ENCODE measurements at places on chromosomes 5 and 9.
A peak's percentile ranks its signal among the peaks of the same experiment; 100 is the strongest.

DNA sequence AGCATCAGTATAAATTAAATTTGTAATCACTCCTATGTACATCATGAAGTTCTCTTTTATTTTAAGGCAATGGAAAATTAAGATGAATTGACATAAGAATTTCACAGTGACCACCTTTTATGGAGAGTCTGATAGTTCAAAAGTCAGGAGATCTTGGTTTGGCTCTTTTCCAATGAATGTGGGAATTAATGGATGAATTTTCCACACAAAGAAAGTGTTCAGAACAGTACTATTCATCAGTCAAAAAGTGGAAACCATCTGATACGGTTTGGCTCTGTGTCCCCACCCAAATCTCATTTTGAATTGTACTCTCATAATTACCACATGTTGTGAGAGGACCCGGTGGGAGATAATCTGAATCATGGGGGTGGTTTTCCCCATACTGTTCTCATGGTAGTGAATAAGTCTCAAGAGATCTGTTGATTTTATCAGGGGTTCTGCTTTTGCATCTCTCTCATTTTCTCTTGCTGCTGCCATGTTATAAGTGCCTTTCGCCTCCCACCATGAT, 24.5 kb downstream of the CCDC125 start:
- DNase-seq: no peak

DNA sequence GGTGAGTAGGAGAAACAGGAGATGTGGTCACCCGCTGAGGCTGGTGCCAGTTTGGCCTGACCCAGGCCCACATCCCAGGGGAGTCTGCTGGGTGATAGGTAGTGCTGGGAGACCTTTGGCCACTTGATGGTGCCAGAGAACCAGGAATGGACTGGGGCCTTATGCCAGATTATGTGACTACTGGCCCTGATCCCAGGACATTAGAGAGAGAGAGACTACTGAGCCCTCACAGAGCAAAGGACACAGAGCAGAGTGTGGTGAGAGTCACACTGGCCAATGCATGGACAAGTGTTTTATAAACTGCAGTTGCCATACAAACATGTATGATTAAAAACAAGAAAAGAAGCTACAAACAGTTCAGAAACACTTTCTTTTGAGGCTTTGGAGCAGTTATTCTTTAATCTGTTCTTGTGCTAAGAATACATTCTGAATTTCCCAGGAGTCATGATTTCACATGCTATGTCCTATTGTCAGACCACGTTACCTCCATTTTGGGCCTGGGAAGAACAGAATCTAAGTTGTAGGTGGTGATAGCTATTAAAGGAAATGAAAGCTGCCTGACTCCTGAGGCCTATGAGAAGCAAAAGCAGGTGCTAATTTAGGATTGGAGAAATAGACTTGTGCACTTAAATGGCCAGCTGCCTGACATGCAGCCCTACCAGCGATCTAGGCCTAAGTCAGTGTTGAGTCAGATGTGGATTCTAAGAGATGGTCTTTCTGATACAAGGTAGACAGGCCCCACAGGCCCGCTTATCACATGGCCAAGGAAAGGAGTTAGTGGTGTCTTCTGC, 32.6 kb upstream of the TMOD1 start:
- DNase-seq: peak; percentile 87

DNA sequence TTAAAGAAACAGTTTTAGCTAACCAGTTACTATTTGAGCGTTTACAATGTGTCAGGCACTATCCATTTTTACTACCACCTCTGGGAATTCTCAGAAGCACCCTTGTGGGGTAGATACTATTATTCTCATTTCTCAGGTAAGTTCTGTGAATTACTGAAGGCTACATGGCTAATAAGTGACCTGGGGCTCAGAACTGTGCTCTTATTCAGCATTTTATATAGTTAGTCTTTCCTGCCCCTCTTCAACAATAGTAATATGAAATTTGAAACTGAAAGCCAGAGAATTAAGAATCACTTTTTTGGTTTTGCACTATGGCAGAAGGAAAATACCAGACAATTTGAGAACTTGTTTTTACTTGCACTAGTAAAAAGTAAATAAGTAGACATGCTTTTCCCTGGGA, 11.8 kb downstream of the ELL2 start:
- no peak for DNase-seq

- no peak for DNase-seq
These were observed 35.8 kb downstream of the GSN start for GRCh38 chr9:121303456-121304451.

DNA sequence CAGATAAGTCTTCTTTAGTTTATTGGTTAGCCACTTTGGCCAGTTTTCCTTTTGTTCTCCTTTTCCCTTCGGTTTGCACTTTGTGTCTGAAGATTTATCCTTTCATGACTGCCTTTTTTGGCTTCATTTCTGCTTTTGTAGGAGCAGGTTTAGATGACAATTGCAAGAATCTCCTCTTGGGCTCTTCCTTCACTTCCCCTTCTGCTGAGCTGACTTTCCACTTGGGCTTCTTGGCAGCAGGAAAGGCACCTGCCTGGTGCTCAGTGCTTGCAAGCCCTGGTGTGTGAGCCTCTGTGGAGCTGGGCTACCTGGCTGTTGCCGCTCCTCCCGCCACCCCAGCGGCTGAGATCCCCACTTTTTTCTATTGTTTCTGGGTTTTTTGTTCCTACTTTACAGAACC, 7.3 kb downstream of the CCDC112 start:
- no peak for DNase-seq

DNA sequence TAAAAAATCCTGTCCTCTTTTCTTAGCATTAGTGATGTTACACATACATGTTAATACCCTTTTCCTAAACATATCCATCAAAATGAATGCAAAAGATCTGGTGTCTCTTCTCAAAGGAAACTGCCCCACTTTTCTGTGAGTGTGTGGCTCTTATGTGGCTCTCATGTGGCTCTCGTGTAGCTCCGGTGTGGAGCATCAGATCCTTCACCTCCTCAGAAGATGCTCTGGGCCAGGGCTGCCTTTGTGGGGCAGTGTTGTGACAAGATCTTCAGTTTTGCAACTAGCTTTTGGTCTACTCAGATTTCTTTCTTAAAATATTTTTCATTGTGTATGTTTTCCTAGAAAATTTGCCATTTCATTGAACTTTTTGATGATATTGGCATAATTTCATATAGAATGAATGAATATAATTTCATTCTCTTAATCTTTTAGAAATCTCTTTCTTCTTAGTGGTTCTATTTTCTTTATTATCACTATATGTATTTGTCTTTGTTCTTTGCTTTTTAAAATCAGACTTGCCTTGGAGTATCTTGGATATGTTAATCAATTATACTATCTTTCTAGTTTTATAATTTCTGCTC, 19.4 kb downstream of the GARNL3 start:
- peak; percentile 10 for DNase-seq

- DNase-seq: peak; percentile 54
These were observed 519 bp downstream of the HSPA5 start for GRCh38 chr9:125240649-125240999.

- no peak for DNase-seq
These were observed 125.3 kb downstream of the GABBR2 start for GRCh38 chr9:98583417-98583816.

GRCh38 chr5:147554261-147554817, 44.5 kb upstream of the DPYSL3 start:
- DNase-seq: no peak

- DNase-seq: no peak
These were observed 37.2 kb downstream of the GPBP1 start for GRCh38 chr5:57211039-57211438.

- no peak for DNase-seq
These were observed 395.7 kb downstream of the TMEM161B start for GRCh38 chr5:87872986-87873385.

- DNase-seq: peak; percentile 71
These were observed 65.5 kb upstream of the HSPB3 start for GRCh38 chr5:54390015-54390414.

DNA sequence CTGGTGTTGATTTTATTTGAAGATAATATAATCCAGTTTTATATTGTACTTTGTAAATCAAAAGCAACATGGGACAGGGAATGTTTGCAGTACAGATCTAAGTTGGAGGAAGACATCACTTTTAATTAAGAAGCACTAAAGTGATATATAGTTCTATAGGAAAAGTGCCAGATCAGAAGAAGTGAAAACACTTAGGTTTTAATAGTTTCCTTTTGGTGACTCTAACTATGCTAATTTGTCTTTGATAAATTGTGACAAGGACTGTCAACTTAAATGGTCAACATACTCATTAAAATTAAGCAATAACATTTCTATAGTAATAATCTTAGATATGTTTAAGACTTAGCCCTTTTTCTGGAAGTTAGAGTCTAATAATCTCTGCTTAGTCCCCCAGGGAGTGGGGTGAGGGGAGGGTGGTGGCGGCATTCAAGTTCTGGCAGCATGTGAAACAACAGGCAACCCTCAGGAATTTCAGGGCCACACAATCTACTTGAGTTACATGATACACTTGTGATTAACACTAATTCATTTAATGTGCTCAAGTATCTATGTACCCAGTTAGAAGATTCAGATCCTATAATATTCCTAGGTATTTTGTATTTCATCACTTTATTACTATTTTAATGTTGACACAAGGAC, 1026.5 kb downstream of the NR2F1-AS1 start:
- DNase-seq: no peak

- peak; percentile 28 for DNase-seq
These were observed 12.8 kb upstream of the NIPAL4 start for GRCh38 chr5:157447201-157447637.

DNA sequence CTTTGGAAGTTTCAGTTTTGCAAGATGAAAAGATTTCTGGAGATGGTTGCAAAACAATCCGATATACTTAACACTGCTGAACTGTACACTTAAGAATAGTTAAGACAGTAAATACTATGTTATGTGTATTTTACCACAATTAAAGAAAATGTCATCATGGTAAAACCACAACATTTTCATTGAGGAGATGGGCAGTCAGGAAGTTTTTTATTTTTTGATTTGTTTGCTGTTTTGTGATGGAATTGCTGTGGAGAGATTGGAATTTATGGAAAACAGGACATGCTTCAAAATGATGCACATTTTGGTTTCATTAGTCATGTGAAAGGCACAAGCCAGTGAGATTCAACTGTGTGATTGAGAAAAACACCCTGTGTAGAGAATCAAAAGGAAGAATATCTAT, 90.5 kb upstream of the AGXT2 start:
- DNase-seq: no peak

DNA sequence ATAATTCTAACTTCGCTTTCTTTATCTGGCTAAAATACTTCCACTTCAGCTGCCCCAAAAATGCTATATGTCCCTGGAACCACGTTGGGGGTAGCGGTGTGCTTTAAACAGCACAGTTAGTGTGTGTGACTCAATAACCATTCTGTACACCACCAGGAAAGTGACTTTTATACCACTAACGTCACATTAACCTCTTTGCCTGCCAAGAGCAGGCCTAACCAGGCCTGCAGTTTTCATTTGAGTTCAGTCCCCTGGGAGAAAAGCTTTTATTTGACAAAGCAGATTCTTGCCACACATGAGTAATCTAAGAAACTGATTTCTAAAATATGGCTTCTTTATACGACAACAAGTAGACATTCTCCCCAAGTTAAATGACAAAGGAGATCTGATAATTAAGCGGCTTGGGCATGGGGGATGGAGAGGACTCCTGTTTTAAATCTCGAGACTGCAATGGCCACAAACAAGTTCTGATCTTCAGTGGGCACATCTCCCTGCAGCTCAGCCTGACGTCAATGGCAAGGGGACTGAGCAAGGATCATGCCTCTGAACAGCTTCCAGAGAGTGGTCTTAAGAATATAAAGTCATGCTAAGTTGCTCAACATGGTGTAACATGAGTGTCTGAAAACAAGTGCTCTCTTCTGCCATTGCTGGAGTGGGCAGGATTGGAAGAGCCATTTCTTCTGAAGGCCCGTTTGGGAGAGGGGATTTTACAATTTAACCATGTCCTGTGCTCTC, 91.8 kb downstream of the GLIS3 start:
- no peak for DNase-seq

DNA sequence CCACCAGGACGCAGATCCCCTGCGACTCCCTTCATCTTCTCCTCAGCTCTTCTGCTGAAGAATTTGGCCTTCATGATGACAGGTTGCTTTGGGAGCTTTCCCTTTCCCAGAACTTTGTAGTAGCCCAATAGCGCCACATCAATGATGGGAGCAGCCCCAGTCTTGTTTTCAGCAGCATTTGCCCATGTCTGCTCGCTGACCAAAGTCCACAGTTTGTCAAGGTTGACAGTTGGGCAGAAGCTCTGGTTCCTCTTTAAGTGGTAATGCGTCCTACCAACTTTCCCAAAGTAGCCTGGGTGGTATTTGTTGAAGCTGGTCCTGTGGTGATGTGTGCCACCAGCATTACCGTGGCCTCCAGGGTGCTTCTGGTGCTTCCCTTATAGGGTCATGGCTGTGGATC, 62.2 kb downstream of the GCNT4 start:
- peak; percentile 27 for DNase-seq

- no peak for DNase-seq
These were observed 30.4 kb downstream of the TNFSF8 start for GRCh38 chr9:114899995-114900394.

GRCh38 chr5:180618829-180619562, 27.7 kb upstream of the SCGB3A1 start:
- DNase-seq: no peak

GRCh38 chr5:10233505-10233904, 16.2 kb downstream of the ATPSCKMT start:
- DNase-seq: no peak

DNA sequence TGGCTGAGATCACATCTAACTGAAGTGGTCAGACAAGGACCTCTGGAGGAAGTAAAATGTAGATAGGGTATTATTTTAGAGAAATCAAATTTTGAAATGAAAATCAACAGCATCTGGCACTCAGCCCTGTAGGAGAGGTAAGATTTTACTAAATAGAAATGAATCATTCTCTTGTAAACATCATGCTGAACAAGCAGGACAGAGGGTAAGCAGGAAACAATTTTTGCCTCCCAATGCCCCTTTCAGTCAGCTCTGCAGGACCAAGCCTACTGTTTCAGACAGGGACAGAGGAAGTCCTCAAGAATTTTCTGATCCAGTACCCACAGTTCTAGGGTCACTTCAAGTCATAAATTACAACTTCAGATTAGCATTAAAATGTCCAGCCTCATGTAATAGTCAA, 190.1 kb downstream of the ESM1 start:
- no peak for DNase-seq

- no peak for DNase-seq
These were observed 87.6 kb downstream of the MAP1B start for GRCh38 chr5:72194846-72195245.

GRCh38 chr5:169650701-169651331, 13.7 kb downstream of the DOCK2 start:
- DNase-seq: no peak

- DNase-seq: no peak
These were observed 431.9 kb downstream of the ANXA1 start for GRCh38 chr9:73583576-73583975.

DNA sequence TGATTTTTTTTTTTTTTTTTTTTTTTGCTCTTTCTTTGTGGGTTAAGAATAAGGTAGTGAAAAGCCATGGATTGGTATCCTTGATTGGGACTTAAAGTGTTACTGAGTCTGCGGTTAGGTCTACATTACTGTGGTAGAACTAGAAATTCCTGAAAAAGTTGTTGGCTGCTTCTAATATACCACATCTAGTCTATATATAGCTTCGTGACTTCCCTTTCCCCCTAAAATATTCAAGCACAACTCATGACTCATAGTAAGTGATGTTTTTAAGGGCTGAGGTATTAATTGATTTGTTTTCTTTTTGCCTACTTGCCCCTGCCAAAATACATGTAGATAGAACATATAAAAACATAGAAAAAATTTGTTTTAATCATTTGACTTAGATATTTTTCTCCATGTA, 247.6 kb downstream of the TMEM232 start:
- no peak for DNase-seq

- no peak for DNase-seq
These were observed 441.6 kb downstream of the GADD45G start for GRCh38 chr9:90046317-90046861.
